ENCODE measurements at places on chromosomes 1 and 21. TPM values are rescaled to one million over a fixed set of nuclear protein-coding genes. Genes with fewer than 3 reads are reported as not detected.

The FNDC5 gene
- polyA plus RNA-seq: 4.2 TPM

The YOD1 gene
- polyA plus RNA-seq: 2.7 TPM

The TNFRSF9 gene
- not detected for polyA plus RNA-seq

The SPRR2G gene
- not detected for polyA plus RNA-seq

The PSMB4 gene
- polyA plus RNA-seq: 436 TPM

The FCAMR gene
- 34.6 TPM for polyA plus RNA-seq

The SH2D2A gene
- 0.32 TPM for polyA plus RNA-seq

The RSPH1 gene
- polyA plus RNA-seq: 13.0 TPM

The OR2T33 gene
- not detected for polyA plus RNA-seq
